ENCODE measurements at places on chromosomes 1 and 21.

DNA sequence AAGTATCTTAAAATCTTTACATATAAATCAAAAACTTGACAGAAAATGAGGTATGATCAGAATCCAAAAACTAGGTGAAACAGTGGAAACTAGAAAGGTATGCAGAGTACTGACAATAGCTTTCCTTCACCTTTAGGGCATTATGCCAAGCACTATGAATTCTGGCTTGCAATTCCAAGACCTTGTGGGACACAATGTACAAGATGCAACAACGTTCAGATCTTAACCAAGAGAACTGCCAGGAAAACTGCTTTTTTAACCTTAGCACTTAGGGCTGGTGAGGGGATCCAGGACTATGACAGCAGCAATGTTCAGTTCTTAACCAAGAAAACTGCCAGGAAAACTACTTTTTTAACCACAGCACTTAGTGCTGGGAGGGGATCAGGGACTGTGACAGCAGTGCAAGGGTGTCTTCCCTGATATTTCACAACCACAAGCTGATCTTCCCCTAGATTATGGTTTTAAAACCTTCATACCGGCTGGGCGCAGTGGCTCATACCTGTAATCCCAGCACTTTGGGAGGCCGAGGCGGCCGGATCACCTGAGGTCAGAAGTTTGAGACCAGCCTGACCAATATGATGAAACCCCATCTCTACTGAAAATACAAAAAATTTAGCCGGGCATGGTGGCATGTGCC lies 22.3 kb downstream of the FOXJ3 start:
- DNase-seq, result no peak

GRCh38 chr1:20640183-20640597 lies 6.9 kb downstream of the PINK1 start:
- peak; percentile 79 for DNase-seq

- peak; percentile 87 for DNase-seq
These were observed at the start of gene LMNA for GRCh38 chr1:156114101-156114918. Gene LMNA, plus strand, starts transcription at chr1:156114711. Its CDS starts 208 bp downstream, at chr1:156114919.

DNA sequence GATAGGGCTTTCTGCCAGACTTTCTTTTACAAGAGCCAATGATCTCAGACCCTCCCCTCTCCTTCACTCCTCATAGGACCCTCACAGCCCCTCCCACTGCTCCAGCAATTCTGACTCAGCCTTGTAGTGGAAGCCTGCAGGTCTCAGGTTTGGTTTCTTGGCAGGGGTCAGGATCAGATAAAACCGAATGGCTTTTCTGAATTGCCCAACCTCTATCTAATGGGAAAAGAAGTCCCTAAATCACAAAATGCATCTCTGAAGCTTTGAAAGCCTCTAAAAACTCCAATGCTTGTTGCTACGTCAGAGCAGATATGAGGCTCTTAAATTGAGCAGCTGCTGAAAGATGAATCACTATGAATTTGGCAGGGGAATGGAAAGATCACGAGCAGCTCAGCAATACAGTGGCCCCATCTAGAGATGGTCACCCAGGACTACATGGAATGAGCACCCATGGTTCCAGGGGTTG lies 74.5 kb downstream of the NID1 start:
- no peak for DNase-seq

GRCh38 chr1:168980656-168981055 lies 125.8 kb upstream of the ATP1B1 start:
- no peak for DNase-seq

DNA sequence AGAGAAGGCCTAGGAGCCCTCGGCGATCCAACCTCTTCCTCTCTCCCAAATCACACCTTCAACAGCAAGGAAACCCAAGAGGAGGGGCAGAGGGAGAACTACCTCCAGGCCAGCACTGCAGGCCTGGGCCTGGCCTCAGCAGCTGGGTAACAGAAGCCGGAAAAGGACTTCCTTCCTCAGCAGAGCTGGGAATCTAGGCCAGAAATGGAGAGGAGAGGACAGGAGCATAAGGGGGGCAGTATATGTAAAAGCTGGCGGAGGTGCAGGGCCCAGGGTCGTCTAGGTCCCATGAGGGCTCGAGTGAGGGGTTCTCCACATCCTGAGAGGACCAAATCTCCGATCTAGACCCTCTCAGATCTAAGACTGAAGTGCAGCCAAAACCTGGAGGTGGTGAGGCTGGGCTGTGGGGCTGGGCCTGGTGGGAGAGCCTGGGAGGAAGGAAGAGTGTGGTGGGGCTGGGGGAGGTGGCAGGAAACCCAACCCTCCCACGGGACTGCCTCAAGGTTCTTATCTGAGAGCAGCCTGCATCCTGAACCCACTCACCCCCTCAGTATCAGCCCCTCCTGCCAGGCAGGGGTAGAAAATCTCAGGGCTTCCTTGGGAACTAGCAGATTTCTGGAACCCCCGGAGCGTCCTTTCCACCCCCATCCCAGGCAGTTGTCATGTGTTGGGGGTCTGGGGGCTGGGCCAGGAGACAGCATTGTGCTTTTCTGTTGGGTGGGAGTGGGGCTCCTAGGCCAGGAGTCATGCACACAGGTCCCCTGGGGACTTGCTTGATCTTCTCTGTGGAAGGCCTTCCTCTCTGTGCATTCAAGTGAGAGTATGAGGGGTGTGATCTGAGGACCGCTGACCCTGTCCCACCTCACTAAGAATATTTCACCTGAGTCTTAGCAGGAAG lies 33.0 kb downstream of the PIK3C2B start:
- no peak for DNase-seq

GRCh38 chr1:100868364-100868995 lies 26.2 kb downstream of the EXTL2 start:
- DNase-seq, result peak; percentile 6

DNA sequence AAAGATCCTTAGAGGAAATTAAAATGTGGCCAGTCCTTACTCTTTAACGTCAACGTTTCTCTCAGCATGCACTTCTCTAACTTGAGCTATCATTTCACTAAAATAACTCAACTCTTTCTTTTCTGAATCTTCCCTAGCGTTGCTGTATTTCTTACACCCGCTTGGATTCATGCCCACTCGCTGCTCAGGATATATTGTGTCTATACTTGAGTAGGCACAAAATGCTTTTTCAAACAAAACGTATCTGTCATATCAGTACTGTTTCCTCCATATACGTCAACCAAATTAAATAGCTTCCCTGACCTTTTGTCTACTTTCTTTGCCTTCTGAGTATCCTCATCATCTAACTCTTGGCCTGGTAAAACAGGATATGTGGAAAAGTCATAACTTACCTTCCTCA lies 549.7 kb downstream of the SMYD3 start:
- DNase-seq, result no peak

Measured in SK-N-SH (cell line).